Right ventricle myocardium inferior (tissue), 1 donor: ENCODE measurements at places on chromosomes 3 and 15.

GRCh38 chr15:75650908-75651809 lies 3.4 kb downstream of the SNX33 start:
- no peak for DNase-seq

GRCh38 chr3:31800436-31800835 lies 180.6 kb downstream of the OSBPL10 start:
- no peak for DNase-seq

GRCh38 chr3:173703771-173704170 lies 306.2 kb downstream of the NLGN1 start:
- DNase-seq: no peak

DNA sequence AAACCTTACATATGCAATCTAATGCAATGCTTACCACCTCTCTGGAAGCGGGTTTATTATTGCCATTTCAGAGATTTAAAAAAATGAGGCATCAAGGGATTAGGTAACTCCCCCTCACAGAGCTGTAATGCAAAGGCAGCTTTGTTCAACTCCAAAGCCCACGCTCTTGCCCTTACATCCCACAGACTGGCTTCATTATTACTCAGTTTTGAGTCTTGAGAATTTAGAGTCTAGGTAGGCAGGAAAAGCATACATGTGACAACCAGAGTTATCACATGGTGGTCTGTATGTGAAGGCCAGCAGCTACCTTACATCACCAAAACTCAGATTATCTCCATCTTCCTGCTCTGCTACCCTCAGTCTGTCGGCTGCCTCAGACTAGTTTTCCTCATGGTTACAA lies 326.9 kb downstream of the UACA start:
- no peak for DNase-seq

GRCh38 chr3:89635137-89635536 lies 527.7 kb downstream of the EPHA3 start:
- no peak for DNase-seq

GRCh38 chr3:156655819-156656550 lies 18.4 kb upstream of the TIPARP start:
- no peak for DNase-seq
